HTR-8/SVneo (cell line): ENCODE measurements at places on chromosomes 13 and 19.

DNA sequence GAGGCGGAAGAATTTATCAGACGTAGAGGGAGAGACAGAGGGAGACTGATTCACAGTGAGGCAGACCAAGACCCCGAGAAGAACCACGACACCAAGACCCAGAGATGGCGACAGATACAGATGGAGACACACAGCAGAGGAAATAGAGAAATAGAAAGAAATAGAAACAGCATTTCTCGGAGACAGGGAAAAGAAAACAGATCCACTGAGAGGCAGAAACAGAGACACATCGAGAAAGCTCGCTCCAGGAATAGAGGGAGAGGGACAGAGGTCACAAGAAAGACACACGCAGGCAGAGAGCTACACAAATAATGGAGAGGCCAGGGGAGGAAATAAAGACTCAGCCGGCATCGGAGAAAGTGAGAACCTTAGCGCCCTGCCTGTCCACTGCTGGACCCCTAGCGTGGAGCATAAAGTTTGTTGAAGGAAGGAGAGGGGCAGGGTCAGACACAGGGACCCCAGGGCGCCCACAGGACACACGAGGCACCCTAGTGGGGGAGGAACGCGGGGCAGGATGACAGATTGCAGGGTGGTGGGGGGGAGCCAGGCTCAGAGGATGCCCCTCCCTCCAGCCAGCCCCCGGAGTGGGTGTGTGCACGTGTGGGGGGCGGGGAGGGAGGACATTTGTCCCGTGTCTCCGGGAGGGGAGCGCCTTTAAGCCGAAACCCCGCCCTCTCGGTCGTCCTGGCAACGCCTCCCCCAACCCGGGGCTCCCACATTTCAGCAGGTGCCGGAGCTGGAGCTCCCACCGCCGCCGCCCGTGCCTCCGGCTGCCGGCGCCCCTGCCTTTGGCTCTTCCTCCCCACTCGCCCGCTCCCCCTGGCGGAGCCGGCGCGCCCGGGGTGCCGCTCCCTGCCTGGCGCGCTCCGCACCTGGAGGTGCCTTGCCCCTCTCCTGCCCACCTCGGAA, at the start of gene PRKCG:
Gene PRKCG (plus strand): TSS at position 716 of the 909 bp plus-strand sequence. CDS start 298 bp downstream, outside the sequence.
- DNase-seq = no peak

- DNase-seq = no peak
Measured at GRCh38 chr13:110403315-110403714, 96.2 kb downstream of the COL4A2 start.

GRCh38 chr13:98563071-98563470, 13.8 kb downstream of the STK24 start:
- no peak for DNase-seq

GRCh38 chr13:48709213-48709612, 55.5 kb downstream of the CYSLTR2 start:
- no peak for DNase-seq

GRCh38 chr19:9828551-9829063, 889 bp downstream of the UBL5 start:
- DNase-seq = no peak

DNA sequence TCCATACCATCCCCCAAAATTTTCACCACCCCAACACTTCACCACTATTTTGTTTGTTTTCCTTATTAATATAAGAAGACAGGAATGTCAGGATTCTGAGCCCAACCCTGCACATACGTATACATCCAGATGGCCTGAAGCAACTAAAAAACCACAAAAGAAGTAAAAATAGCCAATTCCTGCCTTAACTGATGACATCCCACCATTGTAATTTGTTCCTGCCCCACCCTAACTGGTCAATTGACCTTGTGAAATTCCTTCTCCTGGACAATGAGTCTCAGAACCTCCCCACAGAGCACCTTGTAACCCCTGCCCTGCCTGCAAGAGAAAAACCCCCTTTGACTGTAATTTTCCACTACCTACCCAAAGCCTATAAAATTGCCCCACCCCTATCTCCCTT, 132.5 kb downstream of the ZNF675 start:
- DNase-seq = no peak

GRCh38 chr19:7226739-7227138, 67.5 kb downstream of the INSR start:
- no peak for DNase-seq
